ENCODE measurements at places on chromosomes 3 and 15.

DNA sequence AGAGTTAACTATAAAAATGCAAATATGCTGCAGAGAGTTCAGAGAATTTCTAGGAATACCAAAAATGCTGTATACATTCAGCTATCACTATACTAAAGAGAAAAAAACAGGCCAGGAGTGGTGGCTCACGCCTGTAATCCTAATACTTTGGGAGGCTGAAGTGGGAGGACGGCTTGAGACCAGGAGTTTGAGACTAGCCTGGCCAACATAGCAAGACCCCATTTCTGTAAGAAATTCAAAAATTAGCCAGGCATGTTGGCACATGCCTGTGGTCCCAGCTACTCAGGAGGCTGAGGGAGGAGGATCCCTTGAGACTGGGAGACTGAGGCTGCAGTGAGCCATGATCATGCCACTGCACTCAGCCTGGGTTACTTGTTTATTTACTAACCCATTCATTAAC lies 74.7 kb upstream of the SLC12A8 start:
- no peak for DNase-seq

DNA sequence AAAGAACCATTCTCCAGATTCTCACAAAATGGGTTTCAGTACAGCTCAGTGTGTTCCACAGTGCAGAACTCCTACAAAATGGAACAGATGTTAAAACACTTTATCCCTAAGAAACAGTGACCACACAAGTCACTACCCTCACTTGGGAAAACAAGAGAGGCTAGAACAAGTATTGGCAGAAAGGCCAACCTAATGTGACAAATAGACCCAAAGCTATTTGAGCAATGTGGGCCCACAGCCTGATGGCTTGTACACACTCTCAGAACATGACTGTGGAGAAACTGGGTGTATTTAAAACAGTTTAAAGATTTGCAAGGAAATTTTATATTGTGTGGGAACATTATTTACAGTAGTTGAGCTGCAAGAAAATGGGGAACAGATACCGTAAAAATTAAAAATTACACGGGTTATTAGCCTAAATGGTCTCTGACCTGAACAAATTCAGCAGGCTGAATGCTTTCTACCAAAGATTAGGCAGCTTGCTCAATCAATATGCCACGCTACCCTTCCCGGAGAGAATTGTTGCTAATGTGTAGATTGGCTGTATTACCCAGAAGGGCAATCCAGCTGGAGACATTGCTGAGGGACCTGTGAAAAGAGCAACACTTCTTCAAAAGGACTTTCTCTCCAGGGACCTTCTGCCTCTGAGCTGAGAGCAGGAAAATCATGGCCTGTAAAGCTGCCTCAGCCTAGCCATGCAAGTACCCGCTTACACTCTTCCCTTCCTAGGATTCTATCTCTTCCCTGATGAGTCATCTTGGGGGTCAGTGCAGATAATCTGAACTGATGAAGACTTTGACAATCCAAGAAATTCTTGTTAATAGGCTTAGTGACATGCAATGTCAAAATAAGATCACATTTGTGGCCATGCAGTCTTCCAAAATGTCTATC lies 97.1 kb downstream of the STRIT1 start:
- peak; percentile 46 for DNase-seq

GRCh38 chr3:171054921-171055320 lies 28.4 kb upstream of the SLC2A2 start:
- no peak for DNase-seq

GRCh38 chr15:85588677-85589076 lies 206.0 kb downstream of the KLHL25 start:
- DNase-seq: no peak

DNA sequence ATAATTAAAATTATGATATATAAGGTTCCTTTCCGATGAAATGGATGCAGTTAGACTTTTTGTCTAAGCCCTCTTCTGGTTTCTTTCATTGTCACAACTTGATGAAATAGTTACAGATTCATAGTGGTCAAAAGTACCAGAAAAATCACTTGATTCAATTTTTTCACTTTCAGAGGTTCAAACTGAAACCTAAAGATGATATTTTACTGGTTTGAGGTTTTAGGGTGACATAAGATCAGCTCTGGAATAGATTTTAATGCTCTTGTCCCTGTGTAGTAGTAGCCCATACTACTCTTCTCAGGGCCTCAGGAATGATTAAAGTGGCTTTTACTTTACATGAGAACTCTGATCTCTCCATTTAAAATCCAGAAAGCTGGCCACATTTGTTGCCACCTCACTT lies 479.1 kb upstream of the ZNF717 start:
- no peak for DNase-seq

GRCh38 chr15:68580883-68581155 lies 2.0 kb downstream of the CORO2B start:
- DNase-seq: no peak

GRCh38 chr3:149726716-149727407 lies 25.4 kb downstream of the COMMD2 start:
- no peak for DNase-seq

DNA sequence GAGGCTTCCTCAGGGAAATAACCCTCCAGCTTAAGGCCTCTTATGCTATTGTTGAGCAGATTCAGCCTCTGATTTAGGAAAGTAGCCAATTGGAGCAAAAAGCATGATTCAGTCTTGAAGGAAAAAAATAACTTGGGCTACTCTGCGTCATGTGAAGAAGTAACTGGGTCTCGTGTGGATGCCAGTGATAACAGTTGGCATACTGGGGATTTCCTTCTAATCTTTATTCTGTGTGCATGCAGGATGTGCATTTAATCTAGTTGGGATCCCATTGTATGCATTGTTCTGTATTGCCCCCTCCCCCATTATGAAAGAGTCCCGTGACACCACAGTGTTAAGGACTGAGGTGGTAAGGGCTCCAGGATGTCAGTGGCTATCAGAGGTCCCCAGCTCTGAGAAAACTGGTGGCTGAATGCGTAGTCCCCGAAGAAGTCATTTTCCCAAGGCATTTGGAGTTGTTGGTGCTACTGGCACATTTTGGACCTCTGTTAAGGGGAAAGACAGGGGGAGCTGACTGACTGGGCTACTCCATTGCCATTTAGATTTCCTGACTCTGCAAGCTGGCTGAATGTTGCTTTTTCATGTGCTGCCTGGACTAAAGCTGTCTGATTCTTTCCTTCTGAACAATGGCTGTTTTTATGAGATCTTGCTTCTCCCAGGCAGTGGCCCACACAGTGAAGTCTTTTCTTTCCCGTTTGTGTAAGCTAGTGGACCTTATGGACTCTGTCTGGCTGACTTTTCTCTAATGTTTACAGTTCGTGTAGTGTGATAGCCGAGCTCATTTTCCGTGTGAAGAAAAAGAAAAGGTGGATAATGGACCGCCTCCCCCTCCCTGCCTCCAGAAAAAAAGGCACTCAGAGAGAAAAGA lies 38.4 kb upstream of the TRAK1 start:
- DNase-seq: peak; percentile 97

GRCh38 chr3:78785004-78785403 lies 982.8 kb downstream of the ROBO1 start:
- no peak for DNase-seq

Measured in foreskin melanocyte (primary cell).